ENCODE measurements at places on chromosomes 11 and 22. TPM values are rescaled to one million over a fixed set of nuclear protein-coding genes. Genes with fewer than 3 reads are reported as not detected.
A peak's percentile ranks its signal among the peaks of the same experiment; 100 is the strongest.

Gene CEND1
- not detected for total RNA-seq

Gene SLC22A8
- total RNA-seq: not detected

Gene SCGB1C1
- total RNA-seq: not detected

Gene TMEM191B
- total RNA-seq: 10.1 TPM

DNA sequence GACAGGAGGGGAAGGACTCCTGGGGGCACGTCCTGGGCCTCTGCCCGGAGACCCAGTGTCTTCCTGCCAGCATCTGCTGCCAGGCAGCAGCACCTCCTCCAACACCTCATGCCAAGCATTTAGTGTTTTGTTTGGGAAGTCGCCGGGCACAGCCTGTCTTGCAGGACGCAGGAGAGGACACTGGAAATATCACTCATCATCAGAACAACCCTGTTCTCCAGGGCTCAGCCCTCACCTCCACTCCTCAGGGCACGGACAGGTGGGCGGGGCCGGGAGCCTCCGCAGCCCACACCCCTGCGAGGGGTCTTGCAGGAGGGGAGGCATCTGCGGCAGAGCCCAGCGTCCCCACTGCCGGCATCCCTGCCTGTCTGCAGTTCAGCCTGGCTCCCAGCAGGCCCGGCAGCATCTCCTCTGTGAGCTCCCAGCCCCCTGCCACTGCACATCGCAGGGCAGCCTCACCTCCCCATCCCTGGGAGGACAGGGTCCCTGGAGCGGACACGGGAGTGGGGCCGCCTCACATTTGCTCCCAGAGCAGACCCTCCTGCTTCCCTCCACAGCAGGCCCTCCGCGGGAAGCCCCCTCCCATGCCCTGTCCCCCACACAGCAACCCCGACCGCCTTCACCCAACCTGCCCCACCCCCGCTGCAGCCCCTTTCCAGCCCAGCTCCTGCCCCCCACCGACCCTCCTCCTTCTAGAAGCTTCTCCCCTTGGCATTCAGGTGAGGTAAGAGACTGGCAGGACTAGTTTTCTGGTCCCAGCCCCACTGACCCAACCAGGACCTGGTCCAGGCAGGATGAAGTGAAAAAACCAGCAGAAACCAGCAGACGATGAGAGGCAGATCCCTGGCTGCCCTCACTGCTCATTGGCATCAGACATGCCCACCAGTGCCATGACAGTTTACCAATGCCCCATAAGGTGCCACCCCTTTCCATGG is 72.7 kb downstream of the BRD1 start:
- peak; percentile 14 for DNase-seq

- DNase-seq: peak; percentile 63
Measured at GRCh38 chr22:39900306-39901227, at the start of gene GRAP2. GRAP2 (plus strand) TSS chr22:39901084; CDS start chr22:39947107, 46,023 bp downstream.

GRCh38 chr11:75492181-75492820 is 33.4 kb downstream of the GDPD5 start:
- peak; percentile 19 for DNase-seq

GRCh38 chr11:120775986-120776951 is 247.6 kb upstream of the TBCEL start:
- DNase-seq: no peak

DNA sequence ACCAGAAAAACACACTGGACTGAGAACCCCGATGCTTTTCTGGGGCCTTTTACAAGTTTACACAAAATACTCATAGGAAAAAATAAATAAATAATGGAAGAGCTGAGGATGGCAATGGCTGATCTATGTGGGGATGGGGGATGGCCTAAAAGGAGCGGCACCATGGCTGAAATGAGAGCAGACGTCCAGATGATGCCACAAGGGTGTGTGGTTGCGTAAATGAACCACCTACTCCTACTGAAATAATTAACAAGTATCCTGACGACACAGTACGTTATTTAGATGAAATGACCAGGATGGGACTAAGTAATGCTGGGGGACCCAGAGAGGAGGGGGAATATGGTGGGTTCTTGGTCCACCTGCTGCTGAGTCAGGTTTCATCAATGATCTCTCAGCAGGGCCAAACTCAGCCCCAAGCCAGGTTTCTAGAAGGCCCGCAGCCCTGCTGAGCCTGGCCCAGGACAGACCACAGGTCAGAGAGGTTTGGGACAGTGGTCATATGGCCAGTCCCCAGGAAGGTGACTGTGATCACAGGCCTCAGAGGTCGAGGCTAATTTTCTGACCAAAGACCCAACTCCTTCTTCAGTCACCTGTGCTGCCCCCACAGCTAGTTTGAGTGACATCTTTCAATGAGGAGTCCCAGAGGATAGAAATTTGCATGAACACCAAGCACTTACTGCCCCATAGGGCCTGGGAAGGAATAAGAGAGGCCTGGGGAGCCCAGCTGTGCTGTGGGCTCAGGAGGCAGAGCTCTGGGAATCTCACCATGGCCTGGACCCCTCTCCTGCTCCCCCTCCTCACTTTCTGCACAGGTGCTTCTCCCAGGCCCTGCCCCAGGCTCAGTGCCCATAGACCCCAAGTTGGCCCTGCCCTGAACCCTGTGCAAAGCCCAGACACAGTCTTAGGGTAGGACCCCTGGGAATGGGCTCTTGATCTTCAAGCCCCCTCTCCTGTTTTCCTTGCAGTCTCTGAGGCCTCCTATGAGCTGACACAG is 76.3 kb upstream of the IGLL5 start:
- DNase-seq: no peak

DNA sequence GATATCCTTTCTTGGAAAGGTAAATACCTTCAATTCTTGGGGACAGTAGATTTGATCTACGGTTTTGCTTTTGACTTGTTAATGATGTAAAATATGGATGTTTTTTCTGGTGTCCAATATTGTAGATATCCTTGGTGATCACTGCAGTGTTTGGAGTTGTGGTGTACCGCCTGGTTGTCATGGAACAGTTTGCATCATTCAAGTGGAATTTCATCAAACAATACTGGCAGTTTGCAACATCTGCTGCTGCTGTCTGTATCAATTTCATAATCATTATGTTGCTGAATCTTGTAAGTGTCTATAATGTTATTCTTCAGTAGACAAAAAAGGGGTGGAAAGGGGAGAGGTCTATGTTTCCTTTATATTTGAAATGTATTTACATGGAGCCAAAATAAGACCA is 27.4 kb upstream of the MUC15 start:
- no peak for DNase-seq

GRCh38 chr11:19962801-19963175 is 197.5 kb downstream of the DBX1 start:
- DNase-seq: no peak

GRCh38 chr11:88420165-88420791 is 82.7 kb upstream of the CTSC start:
- no peak for DNase-seq

- no peak for DNase-seq
Measured at GRCh38 chr11:123853038-123853437, 32.4 kb downstream of the TMEM225 start.
